ENCODE measurements at places on chromosomes 7 and 10.

- no peak for DNase-seq
These were observed 38.2 kb upstream of the BET1 start for GRCh38 chr7:94042381-94042780.

GRCh38 chr10:25698638-25699037 is 235.4 kb upstream of the MYO3A start:
- no peak for DNase-seq

- no peak for DNase-seq
These were observed 98.4 kb upstream of the FZD1 start for GRCh38 chr7:91165846-91166230.

GRCh38 chr10:21975378-21975990 is 28.0 kb downstream of the DNAJC1 start:
- no peak for DNase-seq

GRCh38 chr10:101292194-101293006 is 61.6 kb upstream of the BTRC start:
- no peak for DNase-seq
